Neural crest cell (in vitro differentiated cells): ENCODE measurements at places on chromosomes 16 and 17. TPM values are rescaled to one million over a fixed set of nuclear protein-coding genes. Genes with fewer than 3 reads are reported as not detected.

The ZNF423 gene
- 55.0 and 55.4 TPM in 2 replicates for total RNA-seq

The RAB37 gene
- total RNA-seq, result not detected in 2 replicates

The RPH3AL gene
- total RNA-seq, result 1.9 and 2.1 TPM in 2 replicates

The DVL2 gene
- 130 and 140 TPM in 2 replicates for total RNA-seq

The NPW gene
- 0.82 and 1.3 TPM in 2 replicates for total RNA-seq

The UTS2R gene
- not detected in 2 replicates for total RNA-seq

The YBX2 gene
- total RNA-seq, result 0.54 and 0.96 TPM in 2 replicates

The SOST gene
- total RNA-seq, result not detected in 2 replicates

The KRT31 gene
- not detected in 2 replicates for total RNA-seq

The MFAP4 gene
- 0.26 and 0.43 TPM in 2 replicates for total RNA-seq

The TMEM101 gene
- total RNA-seq, result 24.0 and 26.9 TPM in 2 replicates

The TERB1 gene
- 0.25 and 0.26 TPM in 2 replicates for total RNA-seq

- DNase-seq, result no peak
Observed at GRCh38 chr17:64091116-64091515, 38.8 kb downstream of the ERN1 start.

GRCh38 chr16:1746693-1747195 is 24.6 kb downstream of the NME3 start:
- DNase-seq, result no peak

GRCh38 chr17:78368348-78368747 is 8.5 kb upstream of the SOCS3 start:
- no peak for DNase-seq

GRCh38 chr17:45414990-45415881 is 17.4 kb downstream of the ARHGAP27 start:
- DNase-seq, result no peak

GRCh38 chr16:62585041-62585545 is 548.9 kb upstream of the CDH8 start:
- no peak for DNase-seq

DNA sequence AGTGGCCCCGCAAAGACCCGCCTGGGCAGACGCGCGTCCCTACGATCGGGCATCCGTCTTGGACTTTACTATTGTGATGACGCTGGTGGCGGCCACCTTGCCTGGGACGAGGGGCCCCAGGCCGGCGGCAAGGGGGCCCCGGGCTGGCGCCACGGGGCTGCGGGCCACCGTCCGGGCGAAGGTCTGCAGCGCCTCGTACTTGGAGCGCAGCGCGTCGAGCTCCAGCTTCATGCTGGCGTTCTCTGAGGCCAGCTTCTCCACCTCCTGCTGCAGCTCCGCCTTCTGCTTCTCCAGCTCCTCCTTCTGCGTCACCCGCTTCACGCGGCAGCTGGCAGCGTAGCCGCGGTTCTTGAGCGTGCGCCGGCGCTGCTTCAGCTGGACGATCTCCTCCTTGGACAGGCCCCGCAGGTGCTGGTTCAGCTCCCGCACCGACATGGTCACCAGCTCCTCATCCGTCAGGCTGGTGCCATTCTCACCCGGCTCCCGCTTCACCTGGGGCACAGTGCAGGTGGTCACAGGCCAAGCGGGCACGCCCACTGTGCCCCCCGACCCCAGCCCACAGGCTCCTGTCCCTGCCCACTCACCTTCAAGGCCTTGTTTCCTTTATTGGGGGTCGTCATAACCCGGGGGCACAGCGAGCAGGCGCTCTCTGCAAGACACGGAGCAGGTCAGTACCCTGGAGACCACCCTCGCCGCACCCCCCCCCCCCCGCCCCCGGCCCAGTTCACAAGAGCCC is 4.8 kb upstream of the SIRT7 start:
- no peak for DNase-seq

DNA sequence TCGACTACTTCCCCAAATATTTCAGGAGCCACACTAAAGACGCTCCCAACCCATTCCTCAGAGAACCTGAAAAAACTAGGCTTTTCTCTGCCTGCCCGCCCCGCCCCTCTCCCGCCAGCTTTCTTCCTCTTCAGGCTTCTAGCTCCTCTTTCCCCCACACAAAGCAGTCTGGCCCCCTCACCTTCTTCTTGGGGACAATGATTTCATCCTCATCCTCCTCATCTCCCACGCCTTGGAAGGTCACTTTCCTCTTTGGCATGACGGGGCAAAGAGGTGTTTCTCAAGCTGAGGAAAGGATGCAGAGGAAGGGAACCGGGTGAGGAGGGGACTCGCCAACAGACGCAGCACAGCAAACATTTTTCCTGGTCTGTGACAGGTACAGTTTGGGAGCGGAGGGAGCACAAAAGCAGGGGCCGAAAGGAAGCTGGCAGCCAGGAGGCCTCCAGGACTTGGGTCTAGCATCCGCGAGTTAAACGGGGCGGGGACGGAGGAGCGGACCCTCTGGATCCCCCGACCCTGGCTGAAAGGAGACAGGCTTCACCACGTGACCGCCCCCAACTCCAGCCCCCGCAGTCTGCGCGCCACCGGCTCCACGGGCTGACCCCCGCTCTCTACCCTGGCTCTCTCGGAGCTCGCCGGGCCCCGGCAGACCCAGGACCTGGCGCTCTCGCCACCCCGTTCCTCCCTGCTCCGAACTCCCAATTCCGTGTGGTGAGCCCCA is 525 bp downstream of the CD2BP2 start:
- DNase-seq, result no peak

DNA sequence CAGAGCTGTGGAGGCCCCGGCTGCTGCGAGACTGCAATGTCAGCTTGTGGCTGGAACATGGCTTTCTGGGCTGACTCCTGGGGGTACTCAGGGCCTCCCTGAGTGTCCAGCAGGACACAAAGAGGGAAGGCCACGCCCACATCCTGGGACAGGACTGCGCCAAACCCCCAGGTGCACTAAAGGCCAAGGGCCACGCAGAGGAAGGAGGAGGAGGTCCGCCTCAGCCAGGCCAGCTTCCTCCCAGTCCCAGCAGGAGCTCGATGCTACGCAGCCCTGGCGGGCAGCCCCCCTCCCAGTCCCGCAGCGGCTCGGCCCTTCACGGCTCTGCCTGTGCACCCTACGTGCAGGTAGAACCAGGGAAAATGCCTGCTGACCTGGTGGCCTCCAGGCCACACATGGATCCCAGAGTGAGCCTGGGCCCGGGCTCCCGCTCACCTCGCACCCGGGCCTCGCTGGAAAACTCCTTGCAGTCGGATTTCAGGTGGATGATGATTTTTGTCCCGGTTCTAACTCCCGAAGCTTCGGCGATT is 21.2 kb downstream of the DNASE1 start:
- DNase-seq, result no peak

DNA sequence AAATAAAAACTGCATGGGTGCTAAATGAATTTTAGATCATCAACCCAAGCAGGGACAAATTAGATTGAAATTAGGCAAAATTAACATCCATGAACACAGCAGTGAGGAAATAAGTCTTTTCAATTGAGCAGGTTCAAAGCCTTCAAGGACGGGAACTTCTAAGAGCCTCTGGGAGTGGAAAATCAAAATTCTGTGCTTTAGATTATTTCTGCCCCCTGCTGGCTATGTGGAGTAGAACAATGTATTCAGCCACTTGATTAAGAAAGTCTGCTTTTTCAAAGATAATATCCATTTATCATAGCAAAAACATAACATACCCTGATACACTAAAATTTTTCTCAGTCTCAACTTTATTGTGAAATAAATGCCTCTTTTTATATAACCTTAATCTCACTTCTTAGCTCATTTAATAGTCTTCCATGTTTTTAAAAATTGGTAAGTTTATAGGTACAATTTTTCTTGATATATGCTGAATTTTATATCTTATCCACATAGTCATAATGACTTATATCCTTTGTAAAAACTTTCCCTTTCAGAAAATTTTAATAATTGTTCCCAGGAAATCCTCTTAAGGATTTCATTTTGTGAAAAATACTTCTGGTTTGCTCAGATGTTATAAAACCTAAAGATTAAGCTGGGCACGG is 28.1 kb upstream of the NOL11 start:
- peak; percentile 62 for DNase-seq

DNA sequence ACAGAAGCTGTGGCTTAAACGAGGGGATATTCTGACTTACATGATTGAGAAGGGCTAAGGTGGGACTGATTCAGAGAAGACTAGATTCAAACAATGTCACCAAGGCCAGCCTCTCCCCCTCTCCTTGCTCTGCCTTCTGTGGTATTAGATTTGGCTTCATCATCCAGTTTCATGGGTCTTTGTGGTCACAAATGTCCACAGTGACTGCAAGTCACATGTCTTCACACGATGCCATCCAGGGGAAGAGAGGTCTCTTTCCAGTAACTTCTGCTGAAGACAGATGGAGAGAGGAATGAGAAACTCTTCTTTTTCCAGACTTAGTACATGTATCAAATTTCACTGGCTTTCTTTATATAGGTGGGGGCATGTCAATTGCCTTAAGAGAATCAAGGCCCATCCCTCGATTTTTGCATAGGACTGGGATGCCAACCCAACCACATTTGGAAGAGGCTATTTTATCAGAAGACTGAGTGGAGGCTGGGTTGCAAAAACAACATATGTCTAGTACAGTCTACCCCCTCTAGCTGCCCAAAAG is 57.3 kb upstream of the HNF1B start:
- DNase-seq, result no peak

DNA sequence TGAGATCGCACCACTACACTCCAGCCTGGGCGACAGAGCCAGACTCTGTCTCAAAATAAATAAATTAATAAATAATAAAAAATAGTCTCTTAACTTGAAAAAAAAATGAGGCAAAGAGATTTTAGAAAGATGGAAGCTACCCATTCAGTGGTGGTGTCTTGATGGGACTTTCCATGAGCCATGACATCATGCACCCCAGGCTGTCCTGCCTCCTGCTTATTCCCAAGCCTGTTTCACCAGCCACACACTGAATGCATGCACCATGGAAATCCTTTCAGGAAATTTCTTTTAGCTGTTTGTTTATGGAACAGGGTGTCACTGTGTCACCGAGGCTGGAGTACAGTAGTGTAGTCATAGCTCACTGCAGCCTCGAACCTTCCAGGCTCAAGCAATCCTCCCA is 8.9 kb upstream of the DLX3 start:
- DNase-seq, result no peak

- no peak for DNase-seq
Observed at GRCh38 chr17:19799796-19800195, 51.7 kb upstream of the ALDH3A1 start.

- DNase-seq, result no peak
Observed at GRCh38 chr17:71286625-71287024, 834.2 kb upstream of the SOX9 start.

DNA sequence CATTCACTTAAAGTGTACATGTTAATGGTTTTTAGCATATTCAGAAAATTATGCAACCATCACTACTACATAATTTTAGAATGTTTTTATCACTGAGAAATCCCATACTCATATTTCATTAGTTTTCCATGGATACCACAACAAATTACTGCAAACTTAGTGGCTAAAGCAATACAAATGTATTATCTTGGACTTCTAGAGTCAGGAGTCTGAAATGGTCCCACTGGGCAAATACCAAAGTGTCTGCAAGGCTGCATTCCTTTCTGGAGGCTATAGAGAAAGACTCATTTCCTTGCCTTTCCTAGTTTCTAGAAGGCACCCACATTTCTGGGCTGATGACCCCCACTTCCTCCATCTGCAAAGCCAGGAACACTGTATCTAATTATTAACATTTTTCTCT is 16.9 kb upstream of the GNAO1 start:
- no peak for DNase-seq

DNA sequence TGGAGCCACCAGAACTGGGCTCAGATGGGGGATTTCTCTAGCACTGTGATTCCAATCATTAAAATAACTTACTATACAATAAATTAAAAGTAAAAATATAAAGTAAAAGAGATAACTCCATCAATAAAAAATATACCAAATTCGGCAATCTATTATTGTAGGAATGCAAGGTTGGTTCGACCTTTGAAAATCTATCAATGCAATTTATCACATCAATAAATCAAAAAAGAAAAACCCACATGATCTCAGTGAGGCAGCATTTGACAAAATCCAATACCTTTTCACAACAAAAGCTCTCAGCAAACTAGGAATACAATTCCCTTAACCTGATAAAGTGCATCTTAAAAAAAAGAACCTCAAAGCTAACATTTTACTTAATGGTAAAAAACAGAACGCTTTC is 17.0 kb downstream of the RAB40B start:
- no peak for DNase-seq

DNA sequence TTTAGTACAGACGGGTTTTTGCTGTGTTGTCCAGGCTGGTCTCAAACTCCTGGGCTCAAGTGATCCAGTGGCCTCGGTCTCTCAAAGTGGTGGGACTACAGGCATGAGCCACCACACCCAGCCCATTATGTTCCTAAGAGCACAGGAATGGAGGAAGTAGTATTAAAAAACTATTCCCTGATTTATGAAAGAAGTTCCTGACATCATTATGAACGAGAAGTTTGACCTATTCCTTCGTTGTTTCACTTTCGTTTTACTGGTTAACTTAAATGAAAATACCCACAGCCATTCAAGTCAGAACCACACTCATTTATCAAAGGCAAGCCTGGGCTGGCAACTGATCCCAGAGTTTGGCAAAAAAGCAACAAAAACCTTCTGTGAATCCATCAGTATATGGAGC is 13.5 kb upstream of the CBX4 start:
- no peak for DNase-seq

- no peak for DNase-seq
Observed at GRCh38 chr17:72974605-72975232, 117.8 kb downstream of the SLC39A11 start.

DNA sequence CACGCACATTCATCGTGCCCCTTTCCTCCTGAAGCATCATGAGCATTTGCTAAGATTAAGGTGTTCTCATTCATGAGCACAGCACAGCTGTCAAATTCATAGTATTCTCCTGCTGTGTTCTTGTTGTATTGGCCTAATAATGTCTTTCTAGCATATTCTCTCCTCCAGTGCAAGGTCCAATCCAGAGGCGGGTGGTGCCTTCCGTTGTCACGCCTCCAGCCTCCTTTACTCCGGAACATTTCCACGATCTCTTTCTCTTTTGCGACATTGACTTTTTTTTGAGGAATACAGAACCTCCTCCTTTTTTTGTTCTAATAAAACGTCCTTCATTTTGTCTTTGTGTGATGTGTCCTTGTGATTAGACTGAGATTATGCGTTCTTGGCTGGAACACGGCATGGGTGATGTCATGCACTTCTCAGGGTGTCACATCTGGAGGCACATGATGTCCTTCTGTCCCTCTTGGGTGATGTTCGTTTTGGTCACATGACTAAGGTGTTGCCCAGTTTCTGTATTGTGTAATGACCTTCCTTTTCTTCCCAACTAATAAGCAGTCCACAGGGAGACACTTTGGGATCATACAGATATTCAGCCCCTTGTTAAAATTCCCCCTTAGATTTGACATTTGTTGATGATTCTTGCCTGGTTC is 66.3 kb downstream of the CLEC16A start:
- no peak for DNase-seq

DNA sequence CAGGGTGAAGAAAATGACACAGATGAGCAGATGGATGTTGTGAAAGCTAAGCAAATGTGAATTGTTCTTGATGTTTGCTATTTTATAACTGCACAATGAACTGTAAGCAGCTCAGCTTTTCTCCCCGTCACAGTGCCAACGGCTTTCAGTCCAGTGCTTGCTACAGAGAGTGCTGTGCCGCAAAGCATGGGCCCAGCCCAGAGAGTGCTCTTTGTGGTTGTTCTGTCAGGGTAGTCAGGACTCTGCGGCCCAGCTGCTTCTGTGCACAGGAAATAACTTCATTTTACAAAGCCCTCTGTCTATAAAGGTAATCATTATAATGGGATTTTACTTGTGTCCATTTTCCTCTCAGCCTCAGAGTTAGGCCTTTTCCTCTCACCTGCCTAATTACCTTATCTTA is 39.1 kb downstream of the CDRT15 start:
- no peak for DNase-seq
